ENCODE measurements at places on chromosomes 1 and 21.

DNA sequence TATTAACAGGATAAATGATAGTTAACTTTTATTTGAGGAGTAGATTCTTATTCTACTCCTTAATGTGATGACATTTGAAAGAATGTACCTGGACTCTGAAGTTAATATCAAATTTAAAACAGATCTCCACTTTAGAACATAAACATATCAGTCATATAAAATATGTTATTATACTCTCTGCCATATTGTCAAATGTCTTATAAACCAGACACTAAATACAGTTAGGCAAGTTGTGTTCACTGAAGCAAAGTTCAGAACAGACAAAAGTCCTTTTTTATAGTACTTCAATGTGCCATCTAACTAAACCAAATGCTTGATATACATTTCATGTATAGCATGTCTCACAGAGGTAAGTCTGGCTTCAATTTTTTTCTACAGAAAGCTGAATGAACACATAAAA lies 285.2 kb downstream of the AKT3 start:
- no peak for DNase-seq

DNA sequence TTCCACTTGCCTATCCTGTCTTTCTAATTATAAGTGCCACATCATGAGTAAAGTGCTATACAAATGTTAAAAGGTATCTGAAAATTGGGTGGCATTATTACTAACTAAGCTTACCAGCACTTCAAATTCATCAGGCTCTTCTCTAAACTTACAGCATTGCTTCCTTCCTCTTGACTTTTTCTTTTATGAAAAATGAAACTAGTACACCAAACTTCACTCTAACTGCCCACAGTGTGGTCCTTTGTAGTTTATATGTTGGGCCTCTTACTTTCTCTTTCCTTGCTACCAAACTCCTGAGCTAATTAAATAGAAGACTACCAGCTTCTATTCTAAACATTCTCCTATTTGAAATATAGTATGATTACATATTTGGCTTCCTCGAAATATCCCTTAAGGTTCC lies 81.8 kb downstream of the NOTCH2 start:
- DNase-seq: no peak

- no peak for DNase-seq
These were observed 348.7 kb downstream of the CHRM3 start for GRCh38 chr1:239735111-239735510.

DNA sequence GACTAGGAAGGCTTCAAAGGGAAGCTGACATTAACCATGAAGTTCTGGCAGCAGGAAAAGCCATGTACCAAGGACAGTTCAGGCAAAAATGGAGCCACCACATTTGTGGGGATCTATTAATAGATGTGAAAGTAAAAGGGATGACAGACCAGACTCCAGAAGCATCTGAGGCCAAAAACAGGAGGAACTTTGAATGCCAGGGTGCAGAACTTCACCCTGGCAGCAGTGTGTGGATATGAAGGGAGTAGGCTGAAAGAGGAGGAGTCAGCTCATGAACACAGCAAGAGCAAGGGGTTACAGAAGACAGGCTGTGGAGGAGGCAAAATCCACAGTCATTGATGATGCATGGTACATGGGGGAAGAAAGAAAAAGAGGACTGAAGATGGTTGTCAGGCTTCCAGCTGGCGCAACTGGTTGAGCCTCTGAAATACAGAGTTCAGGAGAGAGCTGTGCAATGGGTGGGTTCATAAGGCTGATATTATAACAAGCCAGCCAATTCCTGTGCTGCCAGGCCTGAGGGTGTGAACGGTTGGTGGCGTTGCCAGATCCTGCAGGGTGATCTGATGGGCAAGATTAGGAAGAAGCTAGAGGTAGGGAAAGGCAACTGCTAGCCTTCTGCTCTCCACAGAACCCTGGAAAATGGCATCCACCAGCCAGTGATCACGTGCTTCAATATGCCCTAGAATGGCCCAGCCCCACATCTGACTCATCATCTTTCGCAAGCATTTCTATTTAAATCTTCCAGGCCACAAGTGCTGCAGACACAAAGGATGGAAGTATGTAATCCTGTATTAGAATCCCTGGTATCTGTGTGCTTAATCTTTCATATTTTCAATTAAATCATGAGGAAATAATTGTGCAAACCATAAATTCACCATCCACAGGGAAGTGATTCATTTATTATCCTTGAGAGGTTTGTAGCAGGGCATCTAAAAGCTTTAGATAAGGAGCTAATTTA lies 81.9 kb downstream of the SLC25A24 start:
- DNase-seq: no peak

GRCh38 chr1:100736746-100737145 lies 17.2 kb downstream of the VCAM1 start:
- DNase-seq: no peak

DNA sequence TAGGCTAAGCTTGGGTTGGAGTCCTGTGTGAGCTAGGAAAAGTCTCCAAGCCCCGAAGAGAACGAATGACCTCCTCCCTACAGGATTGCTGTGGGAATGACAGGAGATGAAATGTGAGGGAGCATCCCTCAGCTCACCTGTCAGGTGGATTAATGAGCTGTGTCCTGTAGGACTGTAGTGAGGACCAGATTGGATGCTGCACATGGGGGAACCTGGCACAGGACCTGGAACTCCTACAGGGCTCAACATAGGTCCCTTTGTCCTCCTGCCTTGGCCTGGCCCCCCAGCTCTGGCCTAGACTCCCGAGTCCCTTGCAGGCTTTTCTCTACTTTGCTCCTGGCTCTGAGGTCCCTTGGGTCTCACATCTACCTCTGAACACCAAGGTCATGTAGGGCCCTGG lies 155.7 kb downstream of the PTPRU start:
- no peak for DNase-seq

- DNase-seq: no peak
These were observed 25.5 kb upstream of the IL10 start for GRCh38 chr1:206797534-206798383.

DNA sequence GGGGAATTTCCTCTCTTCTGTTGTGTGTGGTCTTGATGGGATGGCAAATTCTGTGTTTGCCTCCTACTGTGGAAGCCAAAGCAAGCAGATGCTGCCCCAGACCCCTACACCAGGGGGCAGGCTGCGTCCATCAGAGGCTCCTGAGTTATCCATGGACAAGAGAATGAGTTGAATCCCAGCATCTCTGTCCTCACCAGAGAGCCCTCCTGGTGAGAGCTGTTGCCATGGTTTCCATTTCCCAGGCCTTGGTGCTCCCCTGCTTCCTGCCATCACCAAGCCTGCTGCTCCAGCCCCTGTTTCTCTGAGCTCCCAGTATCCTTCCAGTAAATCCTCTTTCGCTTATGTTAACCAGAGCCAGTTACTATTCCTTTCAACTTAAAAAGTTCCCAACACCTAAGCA lies 20.4 kb upstream of the GNG12 start:
- DNase-seq: no peak

GRCh38 chr1:1359664-1360468 lies 1.5 kb upstream of the MXRA8 start:
- DNase-seq: no peak

DNA sequence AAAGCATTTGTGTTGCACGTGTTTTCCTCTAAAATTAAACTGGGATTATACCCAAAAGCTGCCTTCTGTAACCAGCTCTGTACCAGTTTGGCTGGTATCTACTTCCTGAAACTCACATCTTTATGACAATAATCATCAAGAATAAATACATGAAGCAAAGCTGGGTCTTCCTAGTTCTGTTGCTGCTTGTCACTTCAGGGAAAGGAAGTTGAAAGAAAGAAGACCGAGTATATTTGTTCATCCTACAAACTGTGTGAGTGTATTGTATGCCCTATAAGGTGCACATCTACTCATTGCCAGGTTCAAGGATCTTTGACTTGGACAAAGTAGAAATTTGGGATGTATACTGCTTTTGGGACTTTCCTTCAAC lies 29.1 kb upstream of the IFNGR2 start:
- DNase-seq: no peak

GRCh38 chr1:221688488-221688843 lies 53.4 kb downstream of the DUSP10 start:
- no peak for DNase-seq

GRCh38 chr1:37474697-37475379 lies 458 bp downstream of the ZC3H12A start:
- no peak for DNase-seq

GRCh38 chr1:162703708-162704107 lies 71.4 kb downstream of the DDR2 start:
- no peak for DNase-seq

DNA sequence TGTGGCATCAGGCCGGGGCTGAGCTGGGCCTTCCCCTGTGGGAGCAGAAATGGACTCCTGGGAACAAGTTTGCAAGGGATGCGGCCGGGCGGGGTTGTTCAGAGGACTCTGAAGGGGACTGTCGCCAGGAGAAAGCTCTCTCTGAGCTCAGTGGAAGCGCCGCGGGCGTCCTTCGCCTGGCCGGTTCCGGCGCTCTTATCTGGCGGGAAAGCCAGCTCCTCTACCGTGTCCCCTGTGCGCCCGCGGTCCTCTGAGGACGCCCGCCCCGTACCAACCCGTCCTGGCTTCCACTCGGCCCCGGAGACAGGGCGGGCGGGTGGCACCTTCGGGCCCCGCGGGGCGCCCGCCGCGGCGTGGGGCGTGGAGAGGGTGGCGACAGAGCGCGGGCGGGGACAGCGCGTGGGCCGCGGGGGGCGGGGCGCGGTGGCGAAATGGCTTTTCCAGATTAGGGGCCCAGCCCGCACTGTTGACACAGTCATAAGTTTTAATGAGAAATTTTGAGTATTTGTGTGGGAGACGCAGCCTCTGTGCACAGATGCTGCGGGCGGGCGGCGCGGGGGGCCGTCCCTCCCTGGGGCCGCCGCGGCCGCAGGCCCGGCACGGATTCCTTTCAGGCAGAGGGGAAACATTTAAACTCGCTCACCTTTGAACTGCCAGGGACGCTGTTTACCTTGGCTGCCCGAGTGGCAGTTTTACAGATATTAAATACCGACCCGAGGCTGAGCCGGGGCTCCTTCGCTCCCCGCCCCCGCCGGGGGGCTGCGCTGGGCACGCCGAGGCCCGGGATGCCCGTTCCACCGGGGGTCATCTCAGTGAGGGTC lies 70.2 kb downstream of the FOXD2 start:
- no peak for DNase-seq

DNA sequence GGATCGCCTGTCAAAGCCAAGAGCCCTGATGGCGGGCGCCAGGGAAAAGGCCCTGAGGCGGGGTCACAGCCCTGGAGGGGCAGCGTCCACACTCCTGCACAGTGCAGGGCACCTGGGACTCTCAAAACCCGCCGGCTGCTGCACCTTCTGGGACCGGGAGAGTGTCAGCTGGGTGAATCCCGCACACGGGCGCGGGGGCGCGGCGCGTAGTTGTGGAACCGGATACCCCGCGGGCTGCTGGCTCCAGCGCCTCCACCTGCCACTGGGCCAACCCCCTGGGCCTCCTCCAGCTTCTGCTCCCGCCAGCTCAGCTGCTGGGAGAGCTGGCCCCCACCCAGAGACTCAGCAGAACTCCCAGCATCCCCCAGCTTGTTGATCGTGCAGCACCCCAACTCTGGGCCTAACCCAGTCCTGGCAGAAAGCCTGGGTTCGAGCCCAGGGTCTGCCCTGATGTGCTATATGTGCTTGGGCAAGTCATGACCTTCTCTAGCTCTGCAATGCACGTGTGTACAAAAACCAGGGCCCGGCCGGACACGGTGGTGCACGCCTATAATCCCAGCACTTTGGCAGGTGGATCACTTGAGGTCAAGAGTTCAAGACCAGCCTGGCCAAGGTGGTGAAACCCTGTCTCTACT lies 33.8 kb downstream of the NECAP2 start:
- DNase-seq: no peak

GRCh38 chr1:56484695-56485094 lies 94.7 kb downstream of the PLPP3 start:
- no peak for DNase-seq

DNA sequence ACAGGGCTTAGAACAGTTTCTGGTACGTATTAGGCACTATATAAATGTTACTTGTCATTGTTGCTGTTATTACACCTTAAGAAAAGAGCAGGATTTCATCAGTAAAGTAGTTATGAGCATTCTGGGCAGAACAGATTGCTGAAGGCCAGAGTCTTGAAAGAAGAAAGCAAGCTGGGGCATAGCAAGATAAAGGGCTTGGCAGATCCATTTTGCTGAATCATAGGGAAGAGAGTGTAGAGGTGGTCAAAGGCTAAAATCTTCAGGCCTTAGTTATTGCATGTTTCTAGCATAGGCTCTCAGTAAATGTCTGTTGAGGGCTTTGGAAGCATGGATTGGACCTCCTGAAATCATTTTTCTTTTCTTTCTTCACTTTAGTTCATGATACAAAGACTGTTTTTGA lies 67.5 kb downstream of the PLA2G4A start:
- no peak for DNase-seq

- no peak for DNase-seq
These were observed 8.4 kb downstream of the MYOG start for GRCh38 chr1:203077367-203077766.

- DNase-seq: no peak
These were observed 31.7 kb downstream of the SLC37A1 start for GRCh38 chr21:42545317-42545716.

GRCh38 chr1:192575499-192576189 lies at the start of gene RGS1:
RGS1 (plus strand) TSS chr1:192575773; CDS start chr1:192575793, 20 bp downstream.
- DNase-seq: no peak

- no peak for DNase-seq
These were observed 142.6 kb downstream of the TTLL7 start for GRCh38 chr1:83856381-83856780.

- no peak for DNase-seq
These were observed 365.3 kb downstream of the HHIPL2 start for GRCh38 chr1:222182641-222183040.

DNA sequence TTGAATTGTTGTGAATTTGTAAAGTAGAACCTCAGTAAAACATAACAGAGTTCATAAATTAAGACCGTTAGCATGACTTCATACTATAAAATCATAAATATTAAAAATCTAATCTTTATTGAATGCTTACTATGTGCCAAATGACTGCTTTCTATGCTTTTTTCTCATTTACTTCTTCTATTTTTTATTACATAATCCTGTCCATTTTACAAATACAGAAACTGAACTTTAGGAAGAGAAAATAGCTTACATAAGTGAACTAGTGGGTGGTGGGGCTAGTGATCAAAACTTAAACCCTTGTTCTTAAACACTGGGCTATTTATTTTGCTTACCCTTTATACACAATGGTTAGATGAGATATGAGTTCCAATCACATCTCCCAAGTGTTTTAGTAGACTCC lies 122.3 kb downstream of the ZC3H11B start:
- no peak for DNase-seq

- DNase-seq: no peak
These were observed 98.8 kb downstream of the GLIS1 start for GRCh38 chr1:53639996-53640700.

- DNase-seq: no peak
These were observed 47.6 kb downstream of the PKN2 start for GRCh38 chr1:88731475-88732269.

DNA sequence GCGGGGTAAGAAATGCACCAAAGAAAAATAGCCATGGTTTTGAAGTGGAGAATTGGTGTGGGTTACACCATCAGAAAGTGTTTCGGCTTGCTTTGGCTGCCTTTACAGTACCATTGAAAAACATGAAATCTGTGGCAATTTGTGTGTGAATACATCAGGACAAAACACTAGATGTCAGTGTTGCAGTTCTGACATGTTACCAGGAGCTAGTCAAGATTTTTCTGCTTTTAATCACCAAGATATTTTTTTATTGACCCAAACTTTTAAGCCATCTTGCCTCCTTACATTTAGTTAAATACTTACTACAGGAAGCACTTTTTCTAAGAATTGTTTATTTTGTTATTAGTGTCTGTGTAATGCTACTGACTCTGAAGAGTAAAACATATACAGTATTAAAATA lies 14.3 kb downstream of the RRP15 start:
- no peak for DNase-seq
